ENCODE measurements at places on chromosomes 2 and 18.

- no peak for DNase-seq
Observed at GRCh38 chr2:66186537-66186936, 248.4 kb upstream of the MEIS1 start.

- no peak for DNase-seq
Observed at GRCh38 chr2:124609667-124610066, 584.6 kb downstream of the CNTNAP5 start.

DNA sequence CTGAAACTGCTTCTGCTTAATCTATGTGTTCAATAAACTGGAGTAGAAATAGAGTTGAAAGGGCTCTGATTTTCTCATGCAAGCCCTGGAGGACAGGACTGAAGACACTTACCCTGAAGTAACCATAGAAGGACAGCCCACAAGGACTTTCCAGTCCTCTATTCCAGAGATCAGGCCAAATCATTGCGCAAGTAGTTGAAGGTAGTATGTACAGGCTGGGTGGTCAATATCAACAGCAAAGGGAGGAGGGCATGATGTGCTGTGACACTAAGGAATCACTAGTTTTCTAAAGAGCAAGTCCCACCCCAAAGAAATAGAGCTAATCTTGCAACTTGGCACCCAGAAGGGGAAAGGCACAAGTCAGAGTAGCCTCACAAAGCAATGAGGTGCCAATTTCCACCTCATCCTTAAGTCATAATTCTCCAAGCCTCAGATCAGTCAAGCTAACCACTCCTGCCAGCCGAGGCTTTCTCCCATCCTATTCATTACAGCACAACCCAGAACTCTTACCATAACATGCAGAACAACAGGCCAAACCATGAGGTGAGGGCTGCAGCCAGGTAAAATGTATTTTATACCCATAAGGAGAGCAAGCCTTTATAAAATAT lies 533.5 kb downstream of the TNS1 start:
- DNase-seq = no peak

DNA sequence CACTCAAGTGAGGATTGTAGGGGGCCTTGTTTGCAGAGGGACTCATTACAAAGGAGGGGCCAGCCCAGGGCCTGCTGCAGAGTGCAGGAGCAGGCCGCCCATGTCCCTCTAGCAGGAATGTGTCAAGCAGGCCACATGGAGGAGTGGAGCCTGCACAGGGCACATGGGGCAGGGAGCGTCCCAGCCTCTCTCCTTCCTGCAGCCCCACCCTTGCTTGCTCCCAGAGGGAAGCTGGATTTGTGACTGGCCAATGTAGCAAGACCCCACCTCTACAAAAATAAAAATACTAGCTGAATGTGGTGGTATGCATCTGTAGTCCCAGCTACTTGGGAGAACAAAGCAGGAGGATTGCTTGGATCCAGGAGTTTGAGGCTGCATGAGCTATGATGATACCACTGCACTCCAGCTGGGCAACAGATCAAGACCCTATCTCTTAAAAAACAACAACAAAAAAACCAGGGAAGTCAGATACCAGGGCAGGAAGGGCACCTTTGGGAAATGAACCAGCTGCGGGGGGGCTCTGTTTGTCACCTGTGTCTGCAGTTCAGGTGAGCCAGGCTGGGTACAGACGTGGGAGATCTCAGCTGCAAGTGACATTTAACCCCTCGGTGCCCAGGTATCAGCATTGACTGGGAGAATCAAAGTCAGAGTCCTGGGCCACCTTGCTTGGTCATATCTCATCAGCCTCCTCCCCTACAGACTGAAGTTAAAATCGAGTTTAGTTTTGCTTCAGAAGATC lies 27.7 kb downstream of the IMPA2 start:
- DNase-seq = no peak

DNA sequence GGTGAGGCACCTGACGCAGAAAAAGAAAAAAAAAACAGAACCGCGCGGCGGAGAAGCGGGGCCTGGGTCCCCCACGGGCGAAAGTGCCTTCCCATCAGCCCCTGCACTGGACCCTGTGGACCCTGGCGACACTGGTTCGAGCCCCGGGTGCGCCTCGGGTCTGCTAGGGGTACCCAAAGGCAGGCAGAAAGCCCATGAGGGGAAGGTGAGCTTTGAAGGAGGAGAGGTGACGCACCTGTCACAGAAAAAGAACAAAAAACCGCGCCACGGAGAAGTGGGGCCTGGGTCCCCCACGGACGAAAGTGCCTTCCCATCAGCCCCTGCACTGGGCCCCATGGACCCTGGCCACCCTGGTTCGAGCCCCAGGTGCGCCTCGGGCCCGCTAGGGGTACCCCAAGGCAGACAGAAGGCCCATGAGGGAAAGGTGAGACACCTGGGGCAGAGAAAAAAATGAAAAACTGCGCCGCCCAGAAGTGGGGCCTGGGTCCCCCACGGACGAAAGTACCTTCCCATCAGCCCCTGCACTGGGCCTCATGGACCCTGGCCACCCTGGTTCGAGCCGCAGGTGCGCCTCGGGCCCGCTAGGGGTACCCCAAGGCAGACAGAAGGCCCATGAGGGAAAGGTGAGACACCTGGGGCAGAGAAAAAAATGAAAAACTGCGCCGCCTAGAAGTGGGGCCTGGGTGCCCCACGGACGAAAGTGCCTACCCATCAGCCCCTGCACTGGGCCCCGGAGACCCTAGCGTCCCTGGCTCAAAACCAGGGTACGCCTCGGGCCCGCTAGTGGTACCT lies 227.4 kb downstream of the CCDC74A start:
- no peak for DNase-seq

GRCh38 chr2:216350214-216350791 lies 22.0 kb downstream of the MARCHF4 start:
- no peak for DNase-seq

DNA sequence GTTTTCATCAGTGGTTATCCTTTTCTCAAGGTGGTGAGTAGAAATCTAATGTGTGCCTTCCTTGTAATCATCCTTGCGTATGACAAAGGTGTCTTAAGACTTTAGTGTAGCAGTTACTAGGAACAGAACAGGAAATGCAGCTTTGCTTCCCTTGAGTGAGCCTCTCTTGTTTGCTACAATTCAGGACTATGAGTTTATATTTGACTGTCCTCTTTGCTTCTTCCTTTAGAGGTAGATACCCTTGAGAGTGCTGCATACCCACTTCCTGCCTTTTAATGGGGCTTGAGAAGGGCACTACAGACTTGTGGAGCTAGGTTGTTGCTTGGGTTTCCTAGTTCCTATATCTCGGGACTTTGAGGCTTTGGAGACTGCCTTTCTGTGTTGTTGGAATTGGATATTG lies 3.8 kb downstream of the KCNJ13 start:
- no peak for DNase-seq

GRCh38 chr2:50026236-50026635 lies 871.9 kb upstream of the FSHR start:
- no peak for DNase-seq

DNA sequence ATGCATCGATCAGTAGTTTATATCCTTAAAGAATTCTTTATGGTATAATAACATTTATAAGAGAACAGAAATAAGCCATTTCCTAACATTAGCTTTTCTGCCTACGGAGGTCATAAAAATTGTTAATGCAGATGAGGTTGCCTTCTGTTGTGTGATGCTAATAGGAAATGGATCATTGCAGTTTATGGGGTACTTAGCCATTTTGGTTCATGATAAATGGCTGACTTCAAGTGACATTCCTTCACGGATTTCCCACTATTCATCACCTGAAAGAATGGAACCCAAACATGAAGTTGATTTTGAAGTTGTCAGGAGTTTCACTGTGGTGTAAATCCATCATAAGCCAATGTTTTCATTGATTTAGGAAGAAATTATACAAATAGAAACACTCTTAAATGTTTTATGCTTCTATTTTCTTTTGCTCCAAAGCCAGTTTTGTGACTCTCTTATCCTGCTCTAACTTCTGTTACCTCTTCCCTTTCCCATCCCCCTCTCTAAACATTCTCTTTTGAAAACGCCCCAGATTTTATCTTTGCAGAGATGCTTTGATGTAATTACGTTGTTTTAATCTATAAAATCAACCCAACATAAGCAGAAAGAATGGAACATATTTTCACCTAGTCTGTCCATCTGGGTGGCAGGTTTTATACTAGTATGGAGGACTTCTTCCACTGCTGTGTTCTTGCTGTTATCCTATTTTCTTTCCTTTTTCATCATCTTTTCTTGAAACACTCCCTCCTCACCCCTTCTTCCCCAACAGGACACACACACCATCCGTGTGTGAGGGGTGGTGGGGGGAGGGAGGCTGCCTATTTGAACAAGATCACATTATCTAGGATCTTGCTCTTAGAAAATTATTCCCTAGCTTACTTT lies 58.2 kb downstream of the GREB1L start:
- DNase-seq = no peak

DNA sequence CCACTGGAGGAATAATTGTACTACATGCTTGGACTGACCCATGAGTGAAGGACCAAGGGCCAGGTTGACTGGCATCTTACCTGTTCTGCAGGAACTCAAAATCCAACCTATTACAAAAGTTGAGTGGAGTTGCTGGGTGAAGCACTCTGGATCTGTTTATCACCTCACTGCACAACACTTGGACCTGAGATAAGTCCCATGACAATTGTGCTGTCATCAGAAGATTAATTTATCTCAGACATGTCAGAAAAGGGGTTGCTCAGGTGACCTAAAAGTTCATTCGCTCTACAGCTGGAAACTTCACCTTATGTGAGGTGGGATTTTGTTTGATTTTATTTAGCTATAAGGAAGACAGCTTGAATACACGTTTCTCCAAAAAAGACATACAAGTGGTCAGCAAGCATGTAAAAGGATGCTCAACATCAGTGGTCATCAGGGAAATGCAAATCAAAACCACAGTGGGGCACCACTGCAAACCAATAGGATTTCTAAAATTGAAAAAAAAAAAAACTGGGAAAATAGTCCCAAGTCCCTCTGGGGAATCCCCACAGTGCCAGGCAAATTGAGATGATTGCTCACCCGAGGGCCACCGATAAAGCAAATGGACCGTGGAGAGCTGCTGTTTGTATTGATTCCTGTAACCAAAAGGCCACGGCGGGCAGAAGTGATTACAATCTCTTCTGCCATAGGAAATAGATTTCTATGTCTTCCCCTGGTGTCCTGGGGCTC lies 65.8 kb upstream of the SLC35F5 start:
- no peak for DNase-seq

DNA sequence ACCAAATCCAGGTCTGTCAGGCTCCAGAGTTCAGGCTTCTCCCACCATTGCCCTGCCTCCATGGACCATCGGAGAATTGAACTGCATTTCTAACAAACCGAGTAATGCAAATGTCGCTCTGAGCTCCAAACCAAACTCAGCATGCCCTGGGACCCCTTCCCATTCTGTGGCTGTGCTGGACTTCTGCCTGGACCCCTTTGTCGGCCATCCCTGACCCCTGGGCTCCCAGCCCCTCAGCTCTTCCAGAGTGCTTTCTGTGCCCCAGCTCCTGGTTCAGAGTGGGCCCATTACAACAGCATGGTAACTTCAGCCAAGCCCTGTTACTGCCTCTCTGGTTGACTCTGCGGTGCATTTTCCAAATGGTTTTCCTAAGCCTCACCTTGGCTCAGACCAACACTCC lies 55.1 kb upstream of the MAPRE3 start:
- DNase-seq = no peak

DNA sequence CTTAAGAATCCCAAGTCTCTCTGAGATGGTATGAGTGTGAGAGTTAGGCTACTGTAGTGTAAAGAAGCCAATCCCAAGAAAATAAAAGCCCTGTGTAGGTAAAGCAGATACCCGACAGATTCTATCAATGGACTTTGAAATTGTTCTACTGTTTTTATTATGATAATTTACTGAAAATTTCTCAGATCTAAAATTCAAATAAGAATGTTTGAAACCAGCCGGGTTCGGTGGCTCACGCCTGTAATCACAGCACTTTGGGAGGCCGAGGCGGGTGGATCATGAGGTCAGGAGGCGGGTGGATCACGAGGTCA lies 208.3 kb upstream of the SPRED2 start:
- DNase-seq = no peak

DNA sequence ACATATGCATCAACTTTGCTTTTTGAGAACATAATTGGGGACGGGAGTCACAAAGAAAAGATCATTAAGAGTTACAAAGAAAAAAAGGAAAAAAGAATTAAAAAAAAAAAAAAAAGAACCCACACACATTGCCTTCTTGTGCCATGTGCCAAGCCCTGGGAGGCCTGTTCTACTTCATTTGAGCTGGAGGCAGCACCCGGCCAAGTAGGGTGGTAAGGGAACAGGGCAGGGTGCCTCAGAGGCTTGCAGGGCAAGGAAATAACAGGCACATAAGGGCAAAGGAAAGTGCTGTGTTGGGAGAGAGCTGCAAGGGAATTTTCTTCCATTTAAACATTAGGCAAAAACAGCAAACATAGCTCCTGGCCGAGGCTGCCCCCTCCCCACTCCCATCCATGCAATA lies 418.0 kb downstream of the TMEM182 start:
- DNase-seq = no peak

- DNase-seq = no peak
Observed at GRCh38 chr2:12340164-12340563, 376.6 kb upstream of the TRIB2 start.

- DNase-seq = no peak
Observed at GRCh38 chr18:49177812-49178211, 227.0 kb upstream of the SMAD7 start.

- no peak for DNase-seq
Observed at GRCh38 chr2:125312342-125312741, 1287.3 kb downstream of the CNTNAP5 start.

DNA sequence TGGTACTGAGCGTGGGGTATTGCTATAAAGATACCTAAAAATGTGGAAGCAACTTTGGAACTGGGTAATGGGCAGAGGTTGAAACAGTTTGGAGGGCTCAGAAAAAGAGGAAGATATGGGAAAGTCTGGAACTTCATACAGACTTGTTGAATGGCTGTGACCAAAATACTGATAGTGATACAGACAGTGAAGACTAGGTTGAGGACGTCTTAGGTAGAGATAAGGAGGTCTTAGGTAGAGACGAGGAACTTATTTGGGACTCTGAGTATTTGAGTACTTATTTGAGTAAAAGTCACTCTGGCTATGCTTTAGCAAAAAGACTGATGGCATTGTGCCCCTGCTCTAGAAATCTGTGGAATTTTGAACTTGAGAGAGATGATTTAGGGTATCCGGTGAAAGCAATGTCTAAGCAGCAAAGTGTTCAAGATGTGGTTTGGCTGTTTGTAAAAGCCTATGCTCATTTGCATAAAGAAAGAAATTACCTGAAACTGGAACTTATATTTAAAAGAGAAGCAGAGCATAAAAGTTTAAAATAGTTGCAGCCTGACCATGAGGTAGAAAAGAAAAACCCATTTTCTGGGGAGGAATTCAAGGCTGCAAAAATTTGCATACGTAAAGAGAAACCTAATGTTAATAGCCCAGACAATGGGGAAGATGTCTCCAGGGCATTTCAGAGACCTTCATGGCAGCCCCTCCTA lies 219.6 kb downstream of the PDE1A start:
- DNase-seq = no peak

DNA sequence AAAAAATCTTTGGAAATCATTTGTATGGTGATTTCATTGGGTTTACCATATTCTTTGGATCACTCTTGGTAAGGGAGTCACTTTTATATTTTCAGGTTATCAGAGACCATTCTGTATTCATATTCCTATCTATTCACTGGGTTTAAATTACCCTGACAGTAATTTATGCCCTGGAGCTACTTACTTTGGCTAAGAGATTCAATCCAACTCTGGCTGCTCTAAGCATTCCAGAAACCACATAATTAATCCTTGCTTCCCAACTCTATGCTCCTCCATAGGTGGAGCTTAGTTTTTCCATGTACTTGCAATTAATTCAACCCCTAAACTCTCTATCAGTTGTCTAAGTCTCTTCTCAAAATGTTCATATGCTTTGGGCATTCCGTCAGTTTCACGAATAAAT lies 336.3 kb downstream of the AGPS start:
- DNase-seq = no peak

- DNase-seq = no peak
Observed at GRCh38 chr2:212692466-212692865, 153.9 kb upstream of the ERBB4 start.
